MCF 10A (cell line): ENCODE measurements at places on chromosomes 1 and 21.

- peak overlapping the region; percentile 24 for H3K27ac ChIP-seq
- peaks cover 94% of the 10 kb centered on the region for H3K36me3 ChIP-seq
- H3K27me3 ChIP-seq: no peaks in the 10 kb centered on the region
- DNase-seq: peak; percentile 16
- H3K4me1 ChIP-seq: peaks cover 5% of the 10 kb centered on the region
Observed at GRCh38 chr1:236862615-236863211, 67.6 kb downstream of the MTR start.

DNA sequence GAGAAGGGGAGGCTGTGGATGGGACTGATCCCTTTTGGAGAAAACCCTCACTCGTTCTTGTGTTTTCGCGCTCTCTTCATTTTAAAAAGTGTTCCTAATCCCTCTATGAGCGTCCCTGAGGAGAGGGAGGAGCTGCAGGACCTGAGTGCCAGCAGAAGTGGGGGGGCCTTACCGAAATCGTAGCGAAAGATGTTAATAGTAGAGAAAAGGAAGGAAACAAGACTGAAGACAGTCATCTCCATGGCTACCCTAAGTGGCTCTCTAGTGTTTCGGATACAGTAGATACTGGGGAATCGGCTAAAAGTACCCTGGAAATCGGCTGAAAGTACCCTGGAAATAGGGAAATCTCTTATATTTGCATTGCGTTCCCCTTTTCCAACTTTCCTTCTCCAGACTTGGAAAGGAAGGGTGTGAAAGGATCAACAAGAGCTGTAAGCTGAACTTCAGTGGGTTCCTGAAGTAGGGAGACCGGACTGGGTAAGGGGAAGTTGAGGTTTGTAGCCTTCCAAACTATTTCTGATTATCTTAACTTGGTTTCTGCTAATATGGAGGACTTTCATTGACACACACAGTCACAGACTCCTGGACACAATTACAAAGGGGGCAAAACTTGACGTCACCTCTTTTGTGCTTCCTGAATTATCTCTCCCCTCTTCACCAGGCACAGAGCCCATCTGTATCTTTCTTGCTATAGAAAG lies 486 bp upstream of the DSTYK start:
- peaks cover 10% of the 10 kb centered on the region for H3K36me3 ChIP-seq
- peak overlapping the region; percentile 73 for H3K4me3 ChIP-seq

GRCh38 chr1:185670187-185670627 lies 64.0 kb upstream of the HMCN1 start:
- peak; percentile 69 for DNase-seq
- no peak overlapping the region for H3K27ac ChIP-seq

DNA sequence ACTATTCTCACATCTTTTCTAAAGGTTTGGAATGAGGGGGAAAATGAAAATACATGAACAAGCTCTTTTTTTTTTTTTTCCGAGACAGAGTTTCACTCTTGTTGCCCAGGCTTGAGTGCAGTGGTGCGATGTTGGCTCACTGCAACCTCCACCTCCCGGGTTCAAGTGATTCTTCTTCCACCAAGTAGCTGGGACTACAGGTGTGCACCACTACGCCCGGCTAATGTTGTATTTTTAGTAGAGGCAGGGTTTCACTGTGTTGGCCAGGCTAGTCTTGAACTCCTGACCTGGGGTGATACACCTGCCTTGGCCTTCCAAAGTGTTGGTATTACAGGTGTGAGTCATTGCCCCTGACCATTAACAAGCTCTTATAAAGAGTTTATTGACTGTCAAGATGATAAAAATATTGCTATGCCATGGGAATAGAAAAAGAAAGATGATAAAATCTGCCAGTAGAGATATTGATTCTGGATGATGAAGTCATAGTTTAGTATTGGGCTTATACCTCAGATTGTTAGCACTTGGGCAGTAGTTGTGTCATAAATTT lies 36.6 kb downstream of the INKA2 start:
- DNase-seq: no peak
- no peaks in the 10 kb centered on the region for H3K27me3 ChIP-seq
- peaks cover 52% of the 10 kb centered on the region for H3K36me3 ChIP-seq
- no peak overlapping the region for H3K4me3 ChIP-seq

GRCh38 chr21:46068516-46069079 lies 29.3 kb upstream of the COL6A2 start:
- no peaks in the 10 kb centered on the region for H3K4me1 ChIP-seq
- DNase-seq: no peak
- H3K36me3 ChIP-seq: peaks cover 7% of the 10 kb centered on the region

- peak overlapping the region; percentile 52 for H3K4me3 ChIP-seq
- H3K27me3 ChIP-seq: no peaks in the 10 kb centered on the region
- H3K27ac ChIP-seq: peak overlapping the region; percentile 97
- peak; percentile 75 for DNase-seq
- H3K36me3 ChIP-seq: no peaks in the 10 kb centered on the region
Observed at GRCh38 chr1:36203554-36204346, 20.5 kb upstream of the THRAP3 start.

- DNase-seq: no peak
- no peaks in the 10 kb centered on the region for H3K4me1 ChIP-seq
- no peak overlapping the region for H3K27ac ChIP-seq
- H3K4me3 ChIP-seq: no peak overlapping the region
- peaks cover 8% of the 10 kb centered on the region for H3K27me3 ChIP-seq
Observed at GRCh38 chr1:53342735-53343470, 15.0 kb upstream of the LRP8 start.

DNA sequence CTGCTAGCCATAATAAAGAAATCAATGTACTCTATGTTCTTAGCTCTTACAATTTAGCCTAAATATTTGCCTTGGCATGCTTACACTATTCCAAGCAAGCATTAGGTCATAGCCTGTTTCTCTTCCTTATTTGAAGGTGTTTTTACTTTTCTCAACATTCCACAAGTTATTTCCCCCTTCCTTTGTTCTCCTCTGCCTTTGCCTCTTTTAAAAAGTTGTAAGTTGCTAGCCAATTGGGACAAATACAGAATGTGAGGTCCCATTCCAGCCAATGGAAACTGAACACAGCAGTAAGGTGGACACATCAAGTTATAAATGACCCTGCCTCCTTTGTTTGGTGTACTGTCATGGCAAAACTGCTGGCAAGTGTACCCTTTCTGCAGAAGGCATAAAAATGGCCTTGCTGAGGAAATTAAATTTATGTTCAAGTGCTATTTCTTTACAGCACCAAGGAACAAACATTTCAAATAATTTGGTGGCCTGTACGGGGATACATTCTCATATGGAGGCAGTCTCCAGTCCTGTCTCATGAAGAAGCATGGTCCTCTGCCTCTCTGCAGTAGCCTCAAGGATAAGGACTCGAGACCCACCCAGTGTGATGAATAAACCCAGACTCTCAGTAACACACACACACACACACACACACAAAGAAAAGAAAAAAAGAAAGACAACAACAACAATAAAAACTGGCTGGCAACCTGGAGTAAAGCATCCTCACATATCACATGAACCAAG lies 28.8 kb upstream of the FMO1 start:
- peaks cover 60% of the 10 kb centered on the region for H3K4me1 ChIP-seq
- H3K27me3 ChIP-seq: no peaks in the 10 kb centered on the region
- peak overlapping the region; percentile 7 for H3K4me3 ChIP-seq
- H3K27ac ChIP-seq: peak overlapping the region; percentile 98
- DNase-seq: peak; percentile 32
- H3K36me3 ChIP-seq: no peaks in the 10 kb centered on the region

DNA sequence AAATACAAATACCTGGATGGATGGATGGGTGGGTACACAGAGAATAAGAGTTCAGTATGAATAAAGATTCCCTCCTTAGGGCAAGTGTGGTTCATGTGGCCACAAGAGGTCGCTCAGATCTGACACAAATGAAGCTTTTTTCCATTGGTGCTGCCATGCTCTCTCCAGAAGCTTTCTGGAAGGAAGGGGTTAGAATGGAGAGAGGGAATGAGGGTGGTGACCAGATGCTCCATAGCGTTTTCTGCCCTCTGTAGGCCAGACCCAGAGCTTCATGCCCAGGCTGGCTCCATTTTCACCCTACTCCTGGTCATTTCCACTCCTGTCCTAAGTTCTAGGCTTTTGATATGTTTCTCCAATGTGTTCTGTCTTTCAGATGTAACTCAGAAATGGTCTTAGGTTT lies 3.3 kb upstream of the FCRL6 start:
- H3K27me3 ChIP-seq: no peaks in the 10 kb centered on the region
- no peaks in the 10 kb centered on the region for H3K4me1 ChIP-seq
- no peak overlapping the region for H3K4me3 ChIP-seq
- no peaks in the 10 kb centered on the region for H3K36me3 ChIP-seq
- DNase-seq: peak; percentile 95

DNA sequence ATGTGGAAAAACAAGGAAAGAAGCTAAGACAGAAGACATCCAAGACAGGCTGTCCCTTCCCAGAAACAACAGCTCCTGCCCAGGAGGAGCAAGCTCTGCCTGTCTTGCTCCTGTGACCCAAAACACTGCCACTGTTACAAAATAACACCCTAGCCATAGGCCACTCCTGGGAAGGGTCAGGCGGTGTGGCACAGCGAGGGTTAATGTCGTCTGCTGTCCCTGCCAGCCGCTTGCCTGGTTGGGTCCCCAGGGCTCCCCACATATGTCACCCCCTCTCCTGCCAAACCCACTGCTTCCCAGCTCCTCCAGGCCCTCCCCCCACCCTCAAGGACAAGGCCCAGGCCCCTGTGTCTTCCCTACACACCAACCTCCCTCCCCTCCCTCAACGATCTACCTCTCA lies 3.9 kb upstream of the NHLH1 start:
- no peak for DNase-seq
- no peak overlapping the region for H3K27ac ChIP-seq

DNA sequence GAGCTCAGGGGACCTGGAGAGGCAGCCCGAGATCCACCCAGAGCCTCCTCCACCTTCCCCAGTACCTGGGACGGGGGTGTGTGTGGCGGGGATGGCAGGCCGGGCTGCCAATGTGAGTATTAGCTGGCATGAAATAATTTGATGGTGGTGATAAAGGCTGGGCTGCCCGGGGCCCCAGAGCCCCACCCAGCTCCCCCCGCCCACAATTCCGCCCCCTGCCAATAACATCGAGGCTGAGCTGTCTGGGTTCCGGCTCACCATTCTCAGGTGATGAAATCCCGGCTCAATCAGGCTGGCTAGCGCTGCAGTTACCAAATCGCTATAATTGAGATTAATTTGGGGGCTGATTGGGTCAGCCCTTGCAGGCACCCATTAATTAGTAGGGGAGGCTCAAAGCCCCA lies 103.8 kb upstream of the CASZ1 start:
- H3K36me3 ChIP-seq: peaks cover 7% of the 10 kb centered on the region
- H3K4me3 ChIP-seq: peak overlapping the region; percentile 72
- H3K27me3 ChIP-seq: no peaks in the 10 kb centered on the region
- peak overlapping the region; percentile 93 for H3K27ac ChIP-seq
- H3K4me1 ChIP-seq: peaks cover 43% of the 10 kb centered on the region

DNA sequence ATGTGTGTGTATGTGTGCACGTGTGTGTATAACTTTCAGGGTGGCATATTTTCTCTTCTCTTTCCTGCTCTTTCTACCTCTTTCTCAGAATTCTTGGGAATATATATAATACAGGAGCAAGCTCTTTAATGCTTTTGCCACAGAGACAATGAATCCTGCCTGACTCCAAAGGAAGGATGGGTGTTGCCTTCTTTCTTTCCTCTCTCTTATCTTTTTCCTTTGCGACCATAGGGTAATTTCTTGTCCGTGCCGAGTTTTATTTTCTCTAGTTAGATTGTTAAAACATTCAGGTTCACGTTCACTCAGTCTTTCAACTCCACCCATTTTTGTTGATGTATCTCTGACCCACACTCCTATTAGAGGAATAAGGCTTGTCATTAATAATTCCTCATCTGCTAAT lies 129.0 kb upstream of the C1orf21 start:
- H3K27ac ChIP-seq: no peak overlapping the region
- no peak overlapping the region for H3K4me3 ChIP-seq
- H3K4me1 ChIP-seq: peaks cover 5% of the 10 kb centered on the region

- no peak overlapping the region for H3K4me3 ChIP-seq
- H3K27ac ChIP-seq: no peak overlapping the region
- H3K27me3 ChIP-seq: peaks cover 41% of the 10 kb centered on the region
- H3K36me3 ChIP-seq: no peaks in the 10 kb centered on the region
Observed at GRCh38 chr1:202821467-202821866, 10.7 kb downstream of the PCAT6 start.

GRCh38 chr1:58781541-58782177 lies 2.2 kb downstream of the JUN start:
- H3K27ac ChIP-seq: peak overlapping the region; percentile 98
- peak overlapping the region; percentile 91 for H3K4me3 ChIP-seq
- no peaks in the 10 kb centered on the region for H3K27me3 ChIP-seq
- H3K4me1 ChIP-seq: peaks cover 23% of the 10 kb centered on the region
- peak; percentile 55 for DNase-seq

GRCh38 chr1:36818771-36819170 lies 215.5 kb downstream of the GRIK3 start:
- H3K4me1 ChIP-seq: no peaks in the 10 kb centered on the region
- H3K4me3 ChIP-seq: no peak overlapping the region
- no peak for DNase-seq
- peaks cover 28% of the 10 kb centered on the region for H3K27me3 ChIP-seq
- no peaks in the 10 kb centered on the region for H3K36me3 ChIP-seq

GRCh38 chr1:201686714-201687455 lies 142.1 kb upstream of the IPO9 start:
- peak overlapping the region; percentile 17 for H3K27ac ChIP-seq
- peak; percentile 64 for DNase-seq
- peaks cover 13% of the 10 kb centered on the region for H3K4me1 ChIP-seq
- no peaks in the 10 kb centered on the region for H3K36me3 ChIP-seq
- no peak overlapping the region for H3K4me3 ChIP-seq
- no peaks in the 10 kb centered on the region for H3K27me3 ChIP-seq

GRCh38 chr1:188444526-188444925 lies 1615.8 kb downstream of the PLA2G4A start:
- no peak for DNase-seq
- H3K27me3 ChIP-seq: no peaks in the 10 kb centered on the region
- H3K4me3 ChIP-seq: no peak overlapping the region
- H3K27ac ChIP-seq: no peak overlapping the region
- no peaks in the 10 kb centered on the region for H3K36me3 ChIP-seq

DNA sequence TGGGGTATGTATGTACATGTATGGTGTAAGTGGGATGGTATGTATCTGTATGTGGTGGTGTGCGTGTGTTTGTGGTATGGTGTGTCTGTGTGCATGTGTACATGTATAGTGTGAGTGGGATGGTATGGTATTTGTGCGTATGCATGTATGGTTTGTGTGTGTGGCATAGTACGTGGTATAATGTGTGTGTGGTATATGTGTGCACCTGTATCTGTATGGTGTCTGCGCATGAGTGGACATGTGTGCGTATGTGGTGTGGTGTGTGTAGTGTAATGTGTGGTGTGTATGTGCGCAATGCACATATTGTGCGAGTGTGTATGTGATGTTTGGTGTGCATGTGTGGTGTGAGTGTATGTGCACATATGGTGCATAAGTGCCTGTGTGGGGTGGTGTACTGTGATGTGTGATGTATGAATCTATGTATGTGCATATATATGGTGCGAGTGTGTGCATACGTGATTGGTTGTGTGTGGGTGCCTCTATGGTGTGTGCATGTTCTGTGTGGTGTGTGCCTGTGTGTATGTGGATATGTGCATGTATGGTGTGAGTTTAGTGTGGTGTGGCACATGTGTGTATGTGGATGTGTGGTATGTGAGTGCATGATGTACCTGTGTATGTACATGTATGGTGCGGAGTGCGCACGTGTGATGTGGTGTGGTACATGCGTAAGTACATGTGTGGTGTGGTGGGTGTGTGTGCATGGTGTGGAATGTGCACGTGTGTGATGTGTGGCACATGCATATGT lies 38.8 kb downstream of the WDR4 start:
- H3K27ac ChIP-seq: no peak overlapping the region
- H3K4me3 ChIP-seq: no peak overlapping the region
- no peaks in the 10 kb centered on the region for H3K4me1 ChIP-seq
- H3K27me3 ChIP-seq: no peaks in the 10 kb centered on the region
- peaks cover 63% of the 10 kb centered on the region for H3K36me3 ChIP-seq
- no peak for DNase-seq
